ENCODE measurements at places on chromosomes 2 and 18.
A peak's percentile ranks its signal among the peaks of the same experiment; 100 is the strongest.

GRCh38 chr2:25201265-25201664 is 32.9 kb upstream of the POMC start:
- peak; percentile 38 for DNase-seq

- peak; percentile 98 for DNase-seq
These were observed 19.5 kb downstream of the GPR45 start for GRCh38 chr2:105261061-105261460.

DNA sequence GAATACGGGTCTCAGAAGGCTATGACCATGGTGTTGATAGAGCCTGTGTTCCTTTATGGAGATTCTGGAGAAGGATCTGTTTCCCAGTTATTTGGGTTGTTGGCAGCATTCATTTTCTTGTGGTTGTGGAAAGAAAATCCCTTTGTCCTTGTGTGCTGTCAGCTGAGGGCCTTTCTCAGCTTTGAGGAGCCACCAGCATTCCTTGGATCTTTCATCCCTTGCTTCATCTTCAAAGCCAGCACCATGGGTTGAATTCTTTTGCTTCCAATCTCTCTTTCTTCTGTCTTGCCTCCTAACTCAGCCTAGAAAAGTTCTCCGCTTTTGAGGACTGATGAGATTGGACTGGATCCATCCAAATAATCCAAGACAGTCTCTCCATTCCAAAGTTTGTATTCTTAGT is 103.2 kb upstream of the MMADHC start:
- DNase-seq = no peak

DNA sequence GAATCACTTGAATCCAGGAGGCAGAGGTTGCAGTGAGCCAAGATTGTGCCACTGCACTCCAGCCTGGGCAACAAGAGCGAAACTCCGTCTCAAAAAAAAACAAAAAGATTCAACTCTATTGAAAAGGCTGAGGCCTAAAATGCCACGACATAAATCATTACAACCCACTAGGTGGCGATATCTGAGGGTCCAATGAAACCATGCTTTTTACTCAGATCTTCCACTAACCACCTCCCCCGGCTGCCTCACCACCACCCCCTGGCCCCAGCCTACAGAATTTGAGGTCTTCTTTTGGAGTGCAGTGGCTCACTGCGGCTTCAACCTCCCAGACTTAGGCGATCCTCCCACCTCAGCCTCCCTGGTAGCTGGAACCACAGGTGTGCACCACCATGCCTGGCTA is 57.5 kb downstream of the AP1S3 start:
- DNase-seq = peak; percentile 65

- DNase-seq = no peak
These were observed 72.6 kb downstream of the EMX1 start for GRCh38 chr2:72989770-72990556.

DNA sequence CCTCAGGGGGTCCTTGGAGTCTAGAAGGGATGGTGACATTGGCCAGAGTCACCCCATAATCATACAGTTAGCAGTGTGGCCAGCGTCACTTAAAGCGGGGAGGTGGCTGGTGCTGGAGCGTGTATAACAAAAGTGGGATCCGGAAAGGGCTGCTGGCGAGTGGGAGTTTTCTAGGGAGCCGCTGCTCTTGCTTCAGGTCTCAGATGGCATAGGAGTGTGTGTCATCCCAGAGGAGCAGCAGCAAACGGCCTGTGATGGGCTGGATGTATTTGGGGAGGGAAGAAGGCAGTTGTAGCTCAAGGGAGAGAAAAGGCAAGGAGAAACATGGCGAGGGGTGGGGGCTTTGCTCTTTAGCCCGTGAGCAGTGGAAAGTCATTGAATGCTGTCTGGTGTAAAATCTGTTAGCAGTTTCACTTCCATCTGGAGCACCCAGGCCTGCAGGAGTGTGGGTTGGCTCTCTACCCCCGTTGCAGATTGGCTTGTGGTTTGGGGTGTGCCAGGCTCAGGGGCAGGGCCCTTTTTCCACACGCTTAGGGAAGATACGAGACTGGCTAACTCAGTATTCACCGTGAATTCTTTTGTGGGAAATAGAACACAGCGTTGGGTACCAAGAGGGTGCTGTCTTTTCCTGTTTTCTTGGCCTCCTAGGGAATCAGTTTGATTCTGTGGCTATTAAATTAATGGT is 120.5 kb downstream of the AGAP1 start:
- DNase-seq = no peak

- peak; percentile 63 for DNase-seq
These were observed 106.4 kb upstream of the RBBP8 start for GRCh38 chr18:22826726-22827125.

GRCh38 chr2:20576598-20577115 is 74.2 kb downstream of the HS1BP3 start:
- peak; percentile 38 for DNase-seq

GRCh38 chr2:28616396-28616999 is 120.6 kb downstream of the PLB1 start:
- no peak for DNase-seq

DNA sequence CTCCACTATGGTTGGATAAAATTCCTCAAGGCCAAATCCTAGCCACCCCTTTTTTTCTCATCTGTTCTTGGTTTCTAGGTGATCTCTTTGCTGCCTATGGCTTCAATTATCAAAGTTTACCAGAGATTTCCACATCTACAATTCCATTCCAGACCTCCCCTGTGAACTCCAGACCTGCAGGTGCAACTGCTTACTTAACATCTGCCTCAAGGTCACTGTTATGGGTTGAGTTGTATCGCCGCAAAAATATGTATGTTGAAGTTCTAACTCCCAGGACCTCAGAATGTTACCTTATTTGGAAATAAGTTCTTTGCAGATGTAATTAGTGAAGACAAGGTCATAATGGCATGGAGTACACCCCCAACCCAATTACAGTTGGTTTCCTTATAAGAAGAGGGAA is 60.4 kb upstream of the SOS1 start:
- DNase-seq = peak; percentile 13

GRCh38 chr2:204180649-204181048 is 244.1 kb downstream of the ICOS start:
- DNase-seq = no peak

DNA sequence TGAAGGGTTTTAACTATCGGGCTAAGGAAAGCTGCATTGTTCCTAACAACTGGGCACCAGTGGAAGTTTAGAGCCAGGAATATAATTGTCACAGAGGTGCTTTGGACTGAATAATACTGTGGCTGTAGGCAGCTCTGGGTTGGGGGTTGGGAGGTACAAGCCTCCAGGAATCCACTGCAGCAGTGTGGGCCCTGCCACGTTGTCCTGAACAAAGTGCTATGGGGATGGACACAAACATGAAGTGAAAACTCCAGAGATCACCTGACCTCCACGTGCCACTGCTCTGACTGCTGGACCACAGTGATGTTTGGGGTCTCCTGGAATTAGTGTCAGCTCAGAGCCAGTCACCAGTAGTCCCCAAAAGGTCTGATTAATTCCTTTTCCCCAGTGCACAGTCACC is 110.9 kb downstream of the BCL2 start:
- no peak for DNase-seq

DNA sequence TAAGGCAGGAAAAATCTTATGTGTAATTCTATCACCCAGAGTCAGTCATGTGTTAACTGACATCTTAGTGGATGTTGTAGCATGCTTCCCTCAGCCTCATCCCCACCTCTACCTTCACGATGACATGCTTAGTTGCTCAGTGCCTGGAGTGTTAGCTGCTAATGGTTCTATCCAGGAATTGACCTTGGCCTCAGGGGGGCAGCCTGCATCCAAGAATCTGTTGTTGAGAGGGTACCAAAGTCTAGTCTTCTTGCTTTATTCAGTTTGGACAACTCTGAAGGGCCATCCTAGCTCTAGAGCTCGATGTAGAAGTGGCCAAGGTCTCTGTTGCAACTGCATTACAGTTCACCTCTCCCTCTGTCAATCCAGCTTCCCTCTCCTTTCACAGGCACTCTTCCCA is 61.2 kb downstream of the ACYP2 start:
- peak; percentile 68 for DNase-seq

DNA sequence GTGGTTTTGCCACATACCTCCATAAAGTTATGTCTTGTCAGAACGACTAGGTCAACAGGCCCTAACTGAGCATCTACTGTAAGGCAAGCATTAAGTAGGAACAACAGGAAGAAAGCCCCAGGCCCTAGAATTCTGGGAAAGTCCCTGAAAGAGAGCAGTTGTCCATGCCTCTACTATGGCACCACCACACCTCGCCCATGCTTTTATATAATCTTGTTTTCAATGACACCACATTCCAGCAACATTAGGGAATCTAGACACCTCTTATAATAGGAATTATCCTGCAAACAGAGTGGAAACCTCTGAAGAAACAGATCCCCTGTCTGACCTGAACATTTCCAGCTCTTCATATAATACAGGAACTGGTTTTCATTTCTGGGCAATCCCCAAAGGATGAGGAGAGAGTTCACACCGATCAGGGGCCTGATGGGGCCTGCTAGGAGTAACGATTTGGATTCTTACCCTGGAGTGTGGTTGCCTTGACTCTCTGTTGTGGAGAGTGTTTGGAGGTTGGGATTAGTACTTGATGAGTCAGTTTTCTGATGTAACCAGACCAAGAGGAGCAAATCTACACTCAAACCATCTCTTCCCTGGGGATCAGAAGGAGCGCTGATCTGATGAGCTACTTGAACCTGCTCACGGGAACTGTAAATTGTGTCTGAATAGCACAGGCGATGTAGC is 31.9 kb upstream of the CEP68 start:
- DNase-seq = peak; percentile 78

DNA sequence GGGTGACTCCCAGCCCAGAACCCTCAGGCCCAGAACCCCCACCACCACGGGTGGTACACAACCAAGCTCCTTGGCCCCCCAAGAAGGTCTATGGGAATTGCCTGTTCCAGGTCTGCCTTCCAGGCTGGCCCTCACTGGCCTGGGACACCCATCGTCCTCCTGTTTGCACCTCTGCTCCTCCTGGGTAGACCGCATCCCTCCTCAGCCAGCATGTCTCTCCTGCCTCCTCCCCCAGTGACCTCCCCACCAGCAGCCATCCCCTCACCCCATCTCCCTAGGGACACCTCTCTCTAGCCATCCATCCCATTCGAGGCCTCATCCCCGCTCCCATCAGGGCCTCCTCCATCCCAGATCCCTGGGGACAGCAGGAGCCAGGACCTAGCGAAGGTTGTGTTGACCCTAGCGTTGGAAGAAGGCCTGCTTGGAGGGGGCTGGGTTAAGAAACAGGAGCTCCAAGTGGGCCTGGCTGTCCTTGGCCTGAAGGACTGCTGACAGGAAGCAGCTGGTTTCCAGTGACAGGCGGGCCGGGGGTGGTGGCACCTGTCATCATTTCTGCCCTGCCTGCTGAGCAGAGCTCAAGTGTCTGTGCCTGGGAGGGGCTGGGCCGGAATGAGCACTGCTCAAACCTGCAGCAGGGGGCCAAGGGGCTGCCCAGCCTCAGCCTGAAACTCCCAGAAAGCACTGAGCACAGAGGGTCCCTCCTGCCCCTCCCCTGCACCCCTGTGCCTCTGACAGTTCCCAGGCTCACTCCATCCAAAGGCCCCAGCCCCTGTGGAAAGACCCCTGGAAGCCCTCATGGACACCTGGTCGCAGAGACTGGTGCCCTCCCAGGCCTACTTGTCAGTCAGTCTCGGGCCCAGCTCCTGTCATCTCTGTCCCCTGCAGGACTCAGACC is 96.0 kb upstream of the OTOS start:
- no peak for DNase-seq

GRCh38 chr2:11187731-11188130 is 32.5 kb downstream of the SLC66A3 start:
- DNase-seq = no peak

GRCh38 chr2:6831229-6831628 is 34.5 kb downstream of the CMPK2 start:
- no peak for DNase-seq

GRCh38 chr18:65415098-65415497 is 335.7 kb upstream of the CDH7 start:
- DNase-seq = no peak

- peak; percentile 70 for DNase-seq
These were observed 731.6 kb downstream of the SOCS6 start for GRCh38 chr18:71020342-71021029.

DNA sequence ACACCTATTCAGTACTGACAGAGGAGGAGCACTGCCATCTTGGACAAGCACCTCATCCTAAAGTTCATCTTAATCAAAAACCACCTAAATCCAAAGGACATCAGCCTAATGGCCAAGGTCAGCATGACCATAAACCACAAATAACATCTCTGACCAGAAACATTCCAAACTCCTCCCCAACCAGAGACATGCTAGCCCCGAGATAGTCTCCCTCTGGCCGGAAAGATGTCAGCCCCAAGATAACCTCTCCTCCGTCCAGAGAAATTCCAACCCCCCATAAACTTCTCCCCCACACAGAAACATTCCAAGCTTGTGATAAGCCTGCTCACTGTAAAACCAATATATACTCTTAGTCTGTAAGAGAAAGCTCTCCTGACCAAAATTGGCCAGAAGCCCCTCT is 260.6 kb downstream of the CLIP4 start:
- DNase-seq = peak; percentile 24

- peak; percentile 43 for DNase-seq
These were observed 2.8 kb upstream of the TANC1 start for GRCh38 chr2:158965641-158966040.

- no peak for DNase-seq
These were observed 97.1 kb upstream of the SLC66A3 start for GRCh38 chr2:11058129-11058528.

GRCh38 chr2:124804014-124804940 is 779.2 kb downstream of the CNTNAP5 start:
- DNase-seq = peak; percentile 0

DNA sequence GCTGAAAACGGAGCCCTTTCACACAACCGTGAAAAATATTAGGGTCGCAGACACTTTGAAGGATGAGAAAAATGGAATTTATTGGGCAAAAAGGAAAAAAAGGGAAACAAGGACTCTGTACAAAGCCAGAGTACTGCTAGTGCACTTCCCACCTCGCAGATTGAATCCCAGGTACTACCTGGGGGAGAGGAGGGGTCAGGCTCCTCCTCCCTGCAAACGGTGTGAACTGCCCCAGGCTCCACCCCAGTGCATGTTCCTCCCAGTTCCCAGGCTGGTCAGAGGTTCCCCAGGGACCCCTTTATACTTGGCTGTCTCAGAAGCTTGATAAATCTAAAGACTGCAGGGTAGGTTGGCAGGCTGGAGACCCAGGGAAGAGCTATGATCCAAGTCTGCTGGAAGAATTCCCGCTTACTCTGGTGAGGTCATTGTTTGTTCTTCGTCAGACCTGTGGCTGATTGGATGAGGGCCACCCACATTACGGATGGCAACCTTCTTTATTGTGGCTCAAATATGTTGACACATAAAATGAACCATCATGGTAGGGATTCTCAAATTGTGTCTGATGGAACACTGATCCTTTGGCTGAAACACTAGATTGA is 290.4 kb upstream of the POU3F3 start:
- no peak for DNase-seq

DNA sequence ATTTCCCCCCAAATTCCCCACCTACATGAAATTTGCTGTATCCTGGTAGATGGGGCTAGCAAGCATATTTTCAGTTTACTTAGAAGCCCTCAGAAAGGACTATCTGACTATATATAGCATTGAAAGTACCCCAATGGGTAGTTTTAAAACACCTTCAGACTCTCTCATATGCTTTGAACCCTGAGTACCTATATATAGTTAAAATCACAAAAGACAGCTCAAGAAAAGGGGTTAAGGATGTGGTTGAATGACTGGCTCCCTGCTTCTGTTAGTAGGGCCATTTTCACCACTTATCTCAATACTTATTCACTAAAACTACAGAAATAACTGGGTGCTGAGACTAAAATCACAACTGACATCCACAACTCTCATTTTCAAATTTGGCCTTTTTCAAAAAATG is 18.5 kb downstream of the WDPCP start:
- no peak for DNase-seq
